Putamen (tissue), 1 donor: ENCODE measurements at places on chromosomes 5 and 9.
A peak's percentile ranks its signal among the peaks of the same experiment; 100 is the strongest.

- no peak for DNase-seq
These were observed 261.2 kb upstream of the ANKRD55 start for GRCh38 chr5:56494300-56494731.

DNA sequence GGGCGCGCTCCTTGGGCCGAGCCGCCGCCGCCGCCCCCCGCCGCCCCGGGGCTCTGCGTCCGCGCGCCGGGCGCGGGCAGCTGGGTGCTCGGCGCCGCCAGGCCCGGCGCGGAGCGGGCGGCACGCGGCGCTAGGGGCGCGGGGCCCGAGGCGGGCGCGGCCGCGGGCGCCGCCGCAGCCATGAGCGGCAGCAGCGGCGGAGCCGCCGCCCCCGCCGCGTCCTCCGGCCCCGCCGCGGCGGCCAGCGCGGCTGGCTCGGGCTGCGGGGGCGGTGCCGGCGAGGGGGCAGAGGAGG, 351 bp downstream of the TRIO start:
- no peak for DNase-seq

DNA sequence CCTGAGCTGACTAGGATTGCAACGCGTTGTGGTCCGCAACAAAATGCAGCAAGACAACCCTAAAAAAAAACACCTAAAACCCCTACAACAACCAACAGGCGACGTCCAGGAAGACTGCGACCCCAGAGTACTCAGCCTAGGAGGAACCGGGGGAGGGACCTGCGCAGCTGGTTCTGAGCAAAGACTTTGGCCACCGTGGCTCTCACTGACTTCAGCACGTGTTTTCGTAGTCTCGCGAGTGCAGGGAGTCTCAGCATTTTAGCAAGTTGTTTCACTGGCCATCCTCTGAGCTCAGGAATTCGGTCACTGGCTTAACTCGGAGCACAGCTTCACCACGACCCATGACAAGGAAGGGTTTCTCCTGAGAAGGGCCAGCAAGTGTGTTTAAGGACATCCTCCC, 8.6 kb upstream of the ZDHHC11 start:
- DNase-seq, result no peak

DNA sequence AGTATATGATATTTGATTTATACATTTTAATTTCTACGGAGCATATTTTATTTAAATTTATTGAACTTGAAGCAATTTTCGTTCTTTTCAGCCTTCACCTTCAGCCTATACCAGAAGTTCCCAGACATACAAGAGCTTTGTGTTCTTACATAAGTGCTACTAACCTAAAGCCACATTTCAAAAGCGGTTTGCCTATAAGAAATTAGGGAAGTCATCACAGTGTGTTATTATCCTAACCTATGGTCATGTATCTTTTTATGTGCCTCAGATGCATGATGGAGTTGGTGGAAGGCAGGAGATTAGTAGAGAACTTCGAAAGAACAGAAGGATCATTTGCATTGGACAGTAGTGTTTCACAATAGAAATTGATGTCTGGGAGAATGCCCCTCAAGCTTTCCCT, 3.1 kb downstream of the KIF2A start:
- no peak for DNase-seq

DNA sequence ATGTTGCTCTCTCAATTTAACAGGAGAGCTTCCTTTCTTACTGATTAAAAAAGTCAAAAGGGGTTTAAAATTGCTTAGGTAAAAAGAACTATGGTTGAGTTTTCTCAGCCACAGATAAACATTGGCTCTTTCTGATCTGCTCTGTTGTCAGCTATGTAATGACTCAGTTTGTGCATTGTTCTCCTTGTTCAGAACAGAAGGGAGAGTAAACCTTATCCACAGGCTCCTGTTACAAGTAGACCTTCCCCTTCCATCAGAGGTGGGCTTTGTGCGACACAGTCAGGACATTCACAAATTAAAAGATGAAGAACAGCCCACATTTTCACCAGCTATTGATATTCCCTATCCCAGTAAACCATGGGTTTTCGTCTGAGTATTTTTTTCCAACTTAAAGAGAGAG, 236.3 kb upstream of the SEMA6A start:
- no peak for DNase-seq

DNA sequence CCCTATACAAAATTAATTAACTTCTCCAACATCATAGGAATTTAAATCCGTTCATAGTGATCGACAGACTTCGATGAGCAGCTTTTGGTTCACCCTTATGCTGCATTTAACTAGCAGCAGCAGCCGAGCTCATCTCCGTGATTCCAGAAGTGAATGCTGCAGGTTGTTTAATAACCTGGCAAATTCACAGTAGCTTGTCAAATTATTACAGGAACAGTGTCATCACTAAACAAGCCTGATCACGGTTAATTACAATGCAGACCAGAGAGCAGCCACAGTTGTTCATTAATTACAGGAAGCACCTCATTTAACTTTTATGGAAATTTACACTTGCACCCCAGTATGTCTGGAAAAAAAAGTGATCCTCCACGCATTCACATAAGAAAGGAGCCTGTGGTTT, 188.2 kb downstream of the BNC2 start:
- no peak for DNase-seq

GRCh38 chr5:107381189-107381856, 289.4 kb downstream of the EFNA5 start:
- no peak for DNase-seq

GRCh38 chr5:139689631-139690063, 41.5 kb downstream of the CXXC5 start:
- DNase-seq, result no peak

GRCh38 chr5:128559300-128560297, 21.6 kb upstream of the FBN2 start:
- DNase-seq, result no peak

- no peak for DNase-seq
These were observed 4.4 kb upstream of the CEP72 start for GRCh38 chr5:607541-608428.

DNA sequence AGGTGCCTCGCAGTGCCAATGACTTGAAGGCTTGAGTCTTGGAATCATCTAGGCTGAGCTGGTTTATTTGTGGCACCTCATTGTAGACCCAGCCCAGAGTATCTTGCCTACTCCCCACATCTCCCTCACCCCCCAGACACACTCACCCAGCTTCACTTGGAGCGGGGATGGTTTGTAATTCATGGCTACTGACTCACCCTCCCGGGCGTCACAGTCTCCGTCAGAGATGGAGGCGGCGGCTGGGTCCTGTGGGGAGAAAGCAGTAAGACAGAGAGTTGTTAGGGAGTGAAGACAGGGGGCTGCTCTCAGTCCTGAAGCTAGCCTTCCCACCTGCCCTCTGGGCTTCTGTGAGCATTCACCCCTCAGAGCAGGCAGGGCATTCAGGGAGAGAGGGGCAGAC, 29.0 kb upstream of the MYORG start:
- DNase-seq, result no peak

GRCh38 chr9:112939418-112939817, 48.7 kb upstream of the SLC46A2 start:
- no peak for DNase-seq

- no peak for DNase-seq
These were observed 665.0 kb downstream of the NR2F1-AS1 start for GRCh38 chr5:92916036-92916435.

DNA sequence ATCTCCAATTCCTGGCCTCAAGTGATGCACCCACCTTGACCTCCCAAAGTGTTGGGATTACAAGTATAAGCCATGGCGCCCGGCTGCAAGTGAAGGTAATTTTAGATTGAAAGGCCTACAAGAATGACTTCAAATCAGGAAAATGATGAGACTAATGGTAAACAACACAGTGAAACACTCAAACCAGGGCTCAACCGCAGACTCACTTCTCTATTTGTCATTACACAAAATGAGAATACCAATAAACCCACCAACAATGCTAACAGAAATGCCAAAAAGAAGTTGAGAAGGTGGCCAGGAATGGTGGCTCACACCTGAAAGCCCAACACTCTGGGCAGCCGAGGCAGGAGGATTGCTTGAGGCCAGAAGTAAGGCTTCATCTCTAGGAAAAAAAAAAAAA, 92.1 kb downstream of the UBAP2 start:
- DNase-seq, result no peak

DNA sequence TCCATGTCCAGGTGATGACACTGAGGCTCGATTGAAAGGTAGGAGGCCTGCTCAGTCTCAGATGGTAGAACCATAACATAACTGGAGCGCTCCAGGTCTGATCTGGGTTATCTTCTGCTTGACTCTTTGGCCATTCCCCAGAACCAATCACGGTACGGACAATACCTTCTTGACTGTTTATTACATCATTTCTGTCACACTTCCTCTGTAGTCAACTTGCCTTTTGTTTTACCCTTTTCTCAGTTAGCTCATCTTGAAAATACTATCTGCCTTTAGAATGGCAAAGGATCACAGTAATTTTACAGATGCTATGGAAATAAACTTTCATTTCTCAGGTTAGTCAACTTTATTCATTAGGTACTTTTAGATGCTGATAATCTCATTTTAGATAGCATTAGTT, 22.4 kb downstream of the GLRA1 start:
- DNase-seq, result no peak

DNA sequence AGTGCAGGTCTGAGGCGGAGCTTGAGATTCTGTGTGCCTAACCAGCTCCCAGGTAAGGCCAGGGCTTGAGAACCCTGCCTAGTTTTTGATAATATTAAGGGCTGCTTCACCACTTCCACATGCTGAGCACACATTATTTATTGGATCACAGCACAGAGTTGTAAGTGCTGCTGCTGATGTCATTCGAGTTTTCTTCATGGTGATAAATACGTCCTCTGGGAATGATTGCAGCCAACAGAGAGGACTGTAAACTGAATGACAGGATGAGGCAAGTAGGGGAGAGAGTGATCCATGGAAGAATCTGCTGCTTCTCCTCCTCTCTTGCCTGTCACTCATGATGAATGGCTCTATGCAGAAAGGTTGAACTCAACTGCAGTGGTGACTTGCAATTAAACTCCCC, 77.9 kb upstream of the VPS13A start:
- no peak for DNase-seq

GRCh38 chr5:43773478-43773844, 170.5 kb downstream of the NNT start:
- DNase-seq, result no peak

GRCh38 chr5:145341842-145342241, 493.3 kb downstream of the PRELID2 start:
- no peak for DNase-seq

GRCh38 chr5:146103594-146103993, 1.8 kb downstream of the PLAC8L1 start:
- no peak for DNase-seq

GRCh38 chr5:139246394-139246793, 47.1 kb upstream of the MATR3 start:
- peak; percentile 80 for DNase-seq

GRCh38 chr9:91178281-91179236, 183.2 kb downstream of the AUH start:
- DNase-seq, result no peak

GRCh38 chr5:82031220-82032119, 59.6 kb downstream of the ATG10 start:
- no peak for DNase-seq

DNA sequence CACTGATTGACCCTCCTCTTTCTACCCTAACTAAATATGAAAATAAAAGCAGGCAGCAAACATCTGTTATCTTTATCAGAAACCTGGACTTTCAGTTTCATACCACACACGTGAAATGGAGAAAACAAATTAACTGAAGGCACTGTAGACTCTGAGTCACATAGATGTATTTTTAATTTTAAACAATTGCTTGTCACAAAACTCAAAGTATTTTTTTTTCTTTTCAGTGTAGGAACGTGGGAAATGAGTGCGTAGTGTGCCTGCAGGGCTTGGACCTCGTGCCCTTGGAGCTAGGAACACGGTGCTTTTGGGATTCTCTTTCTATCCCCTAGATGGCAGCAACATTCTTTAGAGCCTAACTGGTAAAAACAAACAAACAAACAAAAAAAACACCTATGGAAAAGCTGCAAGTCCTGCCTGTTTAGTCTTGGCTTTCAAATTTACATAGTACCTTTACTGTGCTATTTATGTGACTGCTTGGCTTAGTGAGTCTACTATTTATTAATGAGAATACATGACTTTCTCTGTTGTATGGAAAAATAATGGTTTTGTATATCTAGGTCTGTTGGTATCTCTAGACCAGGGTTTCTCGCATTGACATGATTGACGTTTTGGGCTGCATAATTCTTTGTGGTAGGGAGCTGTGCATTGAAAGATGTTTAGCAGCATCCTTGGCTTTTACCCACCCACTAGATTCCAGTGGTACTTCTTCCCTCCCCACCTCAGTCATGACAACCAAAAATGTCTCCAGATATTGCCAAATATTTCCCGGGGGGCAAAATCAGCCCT, 16.8 kb upstream of the ACTBL2 start:
- peak; percentile 45 for DNase-seq

GRCh38 chr9:131942146-131942720, 137.4 kb downstream of the MED27 start:
- DNase-seq, result no peak

DNA sequence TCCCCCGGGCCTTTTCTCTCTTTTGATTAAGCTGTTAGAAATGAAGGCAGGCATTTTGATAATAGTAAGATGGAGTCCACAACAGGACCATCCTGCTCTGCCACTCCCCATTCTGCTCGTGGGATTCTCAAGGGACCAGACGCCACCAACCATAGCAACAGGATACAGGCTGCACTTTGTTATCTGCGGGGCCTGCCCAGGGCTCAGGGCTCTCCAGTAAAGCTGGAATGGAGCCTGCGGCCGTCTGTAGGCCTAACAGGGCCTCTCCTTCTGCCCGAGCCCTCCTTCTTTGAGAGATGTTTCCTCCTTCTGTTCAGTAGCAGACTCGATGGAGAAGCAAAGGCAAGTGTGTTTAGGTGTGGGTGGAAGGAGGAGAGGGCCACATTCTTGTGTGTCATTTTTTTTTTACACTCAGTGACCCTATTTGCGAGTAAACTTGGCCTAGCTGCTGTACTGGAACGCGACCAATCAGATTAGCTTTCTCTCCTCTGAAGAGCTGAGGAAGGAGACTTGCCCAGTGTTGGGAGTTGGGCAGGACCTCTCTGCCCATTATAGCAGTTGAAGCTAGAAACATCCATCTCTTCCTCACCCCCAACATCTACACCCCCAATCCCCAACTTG, 8.9 kb upstream of the EPB41L4B start:
- DNase-seq, result no peak

DNA sequence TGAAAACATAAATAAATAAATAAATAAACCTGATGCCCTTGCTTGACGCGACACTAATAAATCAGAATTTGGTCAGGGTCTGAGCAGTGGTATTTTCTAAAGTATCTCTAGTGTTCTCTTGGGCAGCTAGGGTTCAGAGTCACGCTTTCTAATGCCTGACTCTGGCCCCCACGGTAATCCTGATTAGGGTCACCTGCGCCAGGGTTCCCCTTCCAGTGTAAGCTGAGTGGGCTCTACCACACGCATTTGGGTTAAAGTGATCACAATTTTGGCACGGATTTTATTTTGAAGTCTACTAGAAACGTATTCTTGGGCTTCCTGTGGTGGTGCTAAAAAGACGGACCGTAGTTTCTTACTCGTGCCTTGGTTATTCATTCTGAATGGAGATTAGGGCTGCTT, 651 bp downstream of the TTC1 start:
- no peak for DNase-seq

- no peak for DNase-seq
These were observed 115.5 kb upstream of the ABCA1 start for GRCh38 chr9:105043370-105043936.

- no peak for DNase-seq
These were observed 213.9 kb downstream of the GABBR2 start for GRCh38 chr9:98494852-98495251.

- no peak for DNase-seq
These were observed 293.3 kb downstream of the FANCC start for GRCh38 chr9:95024097-95024671.
